ENCODE measurements at places on chromosomes 4 and X.

GRCh38 chr4:91961504-91961903 is 342.3 kb upstream of the GRID2 start:
- peak; percentile 1 for DNase-seq

GRCh38 chr4:100450449-100450848 is 67.4 kb downstream of the EMCN start:
- DNase-seq = no peak

GRCh38 chr4:53644607-53645006 is 53.3 kb upstream of the LNX1 start:
- no peak for DNase-seq

DNA sequence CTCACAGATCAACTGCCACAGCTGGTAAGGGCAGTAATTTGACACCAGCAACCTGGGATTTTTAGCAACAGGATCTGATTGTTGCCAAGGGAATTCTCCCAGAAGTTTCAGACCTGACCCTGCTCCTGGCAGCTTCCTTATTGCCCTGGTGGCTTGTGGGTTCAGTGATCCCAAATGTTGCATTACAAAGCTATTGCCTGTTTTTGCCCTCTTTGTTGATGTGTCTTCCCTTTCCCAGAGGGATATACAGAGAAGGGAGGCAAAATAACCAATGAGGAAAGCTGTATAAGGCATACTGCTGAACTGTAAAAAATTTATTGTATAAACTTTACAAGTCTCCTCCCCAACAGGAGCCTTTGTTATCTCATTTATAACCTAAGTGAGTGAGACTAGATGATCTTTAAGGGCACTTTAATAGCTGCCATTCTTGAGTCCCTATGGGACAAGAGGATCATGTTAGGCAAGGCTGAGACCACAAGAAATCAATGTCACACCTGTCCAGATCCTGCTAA is 22.2 kb downstream of the VSIG4 start:
- DNase-seq = no peak

GRCh38 chrX:78979789-78980464 is 34.7 kb downstream of the P2RY10 start:
- no peak for DNase-seq

- DNase-seq = peak; percentile 59
Observed at GRCh38 chr4:26912810-26913209, 52.2 kb downstream of the STIM2 start.

DNA sequence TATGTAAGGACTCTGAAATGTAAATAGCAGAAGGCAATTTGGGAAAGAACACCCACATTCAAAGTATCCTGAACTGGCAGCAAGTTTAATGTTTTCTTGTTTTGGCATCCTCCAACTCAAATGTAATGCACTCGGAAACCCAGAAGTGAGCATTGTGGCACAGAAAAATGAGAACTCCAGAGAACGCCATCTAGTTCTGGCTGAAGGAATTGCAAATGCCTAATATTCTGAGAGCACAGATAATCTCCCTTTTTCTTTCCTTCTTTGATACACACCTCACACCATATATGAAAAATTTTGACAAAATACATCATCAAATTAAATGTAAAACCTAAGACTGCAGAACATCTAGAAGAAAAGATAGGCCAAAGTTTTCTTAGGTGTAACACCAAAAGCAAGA is 52.1 kb downstream of the PWWP3B start:
- DNase-seq = no peak

Data from myocyte (in vitro differentiated cells).